ENCODE measurements at places on chromosomes 3 and 15.

GRCh38 chr15:88491158-88491557 lies 23.6 kb downstream of the MRPS11 start:
- DNase-seq: no peak

GRCh38 chr3:172582712-172583111 lies 59.5 kb upstream of the TNFSF10 start:
- no peak for DNase-seq

GRCh38 chr15:60526127-60526616 lies 47.2 kb upstream of the ICE2 start:
- DNase-seq: no peak

GRCh38 chr15:31393444-31394091 lies 66.9 kb downstream of the KLF13 start:
- DNase-seq: no peak

DNA sequence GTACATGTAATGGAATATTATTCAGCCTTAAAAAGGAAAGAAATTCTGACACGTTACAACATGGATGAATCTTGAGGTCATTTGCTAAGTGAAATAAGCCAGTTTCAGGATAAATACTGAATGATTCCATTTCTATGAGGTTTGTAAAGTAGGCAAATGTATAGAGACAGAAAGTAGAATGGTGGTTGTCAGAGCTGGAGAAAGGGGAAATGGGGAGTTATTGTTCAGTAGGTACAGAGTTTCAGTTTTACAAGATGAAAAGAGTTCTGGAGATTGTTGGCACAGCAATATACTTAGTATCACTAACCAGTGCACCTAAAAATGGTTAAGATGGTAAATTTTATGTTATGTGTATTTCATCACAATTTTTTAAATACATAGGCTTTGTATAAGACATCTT lies 60.6 kb downstream of the USP8 start:
- no peak for DNase-seq

DNA sequence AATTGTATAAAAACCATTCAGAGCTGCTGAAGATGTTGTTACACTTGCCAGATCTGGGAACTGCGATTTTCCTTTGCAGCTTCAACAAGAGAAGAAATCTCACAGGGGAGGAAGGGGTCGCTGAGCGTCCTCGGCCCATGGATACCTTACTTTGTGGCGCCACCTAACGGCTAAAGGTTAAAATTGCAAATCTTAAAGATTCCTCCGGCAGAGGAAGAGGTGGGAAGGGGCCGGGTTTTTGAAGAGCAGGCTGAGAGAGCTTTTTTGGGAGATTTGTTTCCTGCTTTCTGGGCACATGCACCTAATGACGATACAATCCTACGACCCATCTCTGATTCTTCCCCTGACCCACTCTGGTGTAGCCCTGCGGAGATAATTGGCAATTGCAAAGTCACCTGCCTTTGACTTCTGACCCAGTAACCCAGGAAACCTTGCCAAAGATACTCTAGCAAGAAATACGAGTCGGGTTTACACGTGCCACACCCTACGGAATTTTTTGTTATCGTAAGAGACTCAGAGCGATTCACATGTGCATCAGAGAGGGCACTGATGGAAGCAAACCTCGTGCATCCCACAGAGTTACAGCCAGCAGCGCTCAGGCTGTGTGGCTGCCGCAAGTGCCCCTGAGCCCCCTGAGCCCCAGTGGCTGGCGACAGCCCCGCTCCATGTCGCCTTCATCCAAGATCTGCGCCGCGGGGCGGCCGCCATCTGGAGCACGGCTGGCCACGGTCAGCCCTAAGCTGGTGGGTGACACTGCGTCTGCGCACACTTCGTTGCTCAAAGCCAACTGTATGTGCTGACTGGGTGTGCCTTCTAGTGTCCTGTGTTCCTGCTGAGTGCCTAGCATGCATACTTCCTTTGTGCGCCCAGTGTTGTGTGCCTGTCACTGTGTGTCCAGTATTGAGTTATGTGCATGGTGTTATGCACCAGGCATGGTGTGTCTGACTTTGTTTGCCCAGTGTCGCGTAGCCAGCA lies 55.2 kb upstream of the CHRNA7 start:
- no peak for DNase-seq

GRCh38 chr3:20104167-20104661 lies 64.0 kb downstream of the KAT2B start:
- no peak for DNase-seq

- no peak for DNase-seq
These were observed 84.9 kb downstream of the TRIM42 start for GRCh38 chr3:140762746-140763145.

DNA sequence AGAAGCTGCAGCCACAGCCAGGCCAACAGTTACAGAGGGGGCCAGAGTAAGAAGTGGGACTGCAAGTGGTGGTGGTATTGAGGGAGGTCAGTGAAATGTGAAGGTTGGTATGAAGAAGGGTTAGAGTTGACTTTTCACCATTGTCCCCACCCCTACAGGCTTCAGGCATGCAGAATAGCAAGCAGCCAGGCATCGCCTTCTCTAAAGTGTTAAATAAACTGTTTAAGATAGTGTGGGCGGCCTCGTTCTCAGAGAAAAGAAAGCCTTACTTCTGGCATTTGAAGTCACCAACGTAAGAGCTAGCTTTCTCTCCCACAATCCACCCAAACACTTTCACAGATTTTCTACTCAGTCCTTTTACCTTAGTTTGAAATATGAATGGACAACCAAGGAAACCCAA lies 230.0 kb upstream of the CTDSPL start:
- no peak for DNase-seq

GRCh38 chr3:49554633-49555265 lies 472 bp downstream of the BSN start:
- DNase-seq: peak; percentile 51

GRCh38 chr15:43125100-43125661 lies 8.2 kb upstream of the TMEM62 start:
- DNase-seq: no peak

- no peak for DNase-seq
These were observed 49.5 kb downstream of the CMC1 start for GRCh38 chr3:28290863-28291300.

DNA sequence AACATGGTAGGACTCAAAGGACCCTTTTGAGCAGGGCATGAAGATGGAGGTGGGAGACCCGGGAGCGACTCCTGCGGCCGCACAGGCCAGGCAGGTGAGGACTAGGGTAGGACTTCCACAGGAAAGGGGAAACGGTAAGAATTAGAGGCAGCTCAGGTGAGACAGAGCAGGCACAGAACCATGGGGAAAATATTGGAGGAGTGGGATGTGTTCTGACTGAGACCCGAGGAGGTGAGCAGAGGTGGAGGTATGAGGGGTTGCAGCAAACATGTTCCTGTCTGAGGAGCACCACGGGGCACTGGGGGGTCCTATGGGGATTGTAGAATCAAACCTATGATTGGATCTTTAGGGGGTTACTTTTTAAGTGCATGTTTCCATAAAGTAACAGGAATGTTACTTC lies 1.4 kb upstream of the ISG20 start:
- no peak for DNase-seq

GRCh38 chr3:151145713-151146070 lies 57.3 kb downstream of the GPR171 start:
- DNase-seq: no peak

- DNase-seq: no peak
These were observed 666 bp upstream of the FAM219B start for GRCh38 chr15:74907163-74907870.

DNA sequence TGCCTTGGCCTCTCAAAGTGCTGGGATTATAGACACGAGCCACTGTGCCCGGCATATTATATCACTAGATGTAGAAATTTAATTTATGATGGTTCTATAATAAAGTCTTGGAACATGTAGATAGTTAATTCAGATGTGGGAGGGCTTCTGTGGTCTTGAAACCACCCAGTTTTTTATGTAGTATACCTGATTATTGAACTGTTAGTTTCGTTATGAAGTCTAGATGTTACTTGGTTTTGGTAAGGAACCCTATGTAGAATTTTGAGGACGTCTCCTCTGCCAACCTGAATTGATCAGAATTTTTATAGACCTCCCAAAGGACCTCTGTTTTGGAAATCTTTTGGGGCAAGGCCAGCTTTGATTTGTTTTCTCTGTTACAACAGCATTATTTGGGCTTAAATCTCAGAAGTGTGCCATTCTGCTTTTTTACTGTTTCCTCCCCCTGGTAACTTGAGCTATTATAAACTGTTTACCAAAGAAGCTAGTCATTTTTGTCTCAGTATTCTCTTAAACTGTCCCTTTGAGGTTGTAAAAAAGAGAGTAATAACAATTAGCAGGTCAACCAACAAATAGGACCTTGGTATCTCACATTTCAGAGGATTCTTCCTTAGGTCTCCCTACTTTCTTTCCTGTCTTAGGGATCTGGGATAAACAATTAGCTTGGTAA lies 20.8 kb downstream of the AKAP13 start:
- DNase-seq: no peak

DNA sequence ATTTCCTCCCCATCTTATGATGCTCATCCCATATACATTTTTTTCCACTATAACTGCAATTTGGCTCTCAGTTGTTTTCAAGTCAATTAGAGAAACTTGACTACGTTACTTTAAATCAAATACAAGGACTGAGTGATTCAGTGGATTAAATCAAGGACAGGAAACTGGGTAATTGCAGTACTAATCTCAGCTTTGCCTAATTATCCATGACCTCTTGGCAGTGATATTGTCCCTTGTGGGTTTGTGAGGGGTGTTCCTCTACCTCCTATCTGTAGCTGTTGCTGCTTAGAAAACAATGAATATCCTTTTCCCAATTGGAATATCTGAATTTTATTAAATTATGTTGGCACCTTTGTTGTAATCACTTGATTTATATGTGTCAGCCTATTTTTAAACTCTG lies 79.4 kb downstream of the ZPLD1 start:
- no peak for DNase-seq

GRCh38 chr3:156513619-156514018 lies 41.3 kb downstream of the SSR3 start:
- no peak for DNase-seq

DNA sequence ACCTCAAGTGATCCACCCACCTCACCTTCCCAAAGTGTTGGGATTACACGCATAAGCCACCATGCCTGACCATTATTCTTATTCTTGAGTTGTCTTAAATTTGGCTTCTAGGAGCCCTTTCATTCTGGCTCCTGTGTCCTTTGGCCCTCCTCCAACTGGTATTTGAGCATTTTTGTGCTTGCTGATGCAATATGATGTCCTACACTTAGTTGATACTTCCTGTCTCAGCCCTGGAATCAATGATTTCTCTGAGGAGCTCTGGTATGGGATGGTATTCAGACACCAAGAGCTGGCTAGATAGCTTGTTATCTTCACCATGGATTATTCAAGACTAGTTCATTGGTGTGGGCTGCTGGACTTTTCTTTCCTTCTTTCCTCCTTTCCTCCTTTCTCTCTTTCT lies 25.4 kb downstream of the ZNF621 start:
- no peak for DNase-seq

GRCh38 chr3:191566469-191566868 lies 105.5 kb downstream of the PYDC2 start:
- no peak for DNase-seq

- no peak for DNase-seq
These were observed 1.1 kb upstream of the PPARG start for GRCh38 chr3:12287727-12288181.

DNA sequence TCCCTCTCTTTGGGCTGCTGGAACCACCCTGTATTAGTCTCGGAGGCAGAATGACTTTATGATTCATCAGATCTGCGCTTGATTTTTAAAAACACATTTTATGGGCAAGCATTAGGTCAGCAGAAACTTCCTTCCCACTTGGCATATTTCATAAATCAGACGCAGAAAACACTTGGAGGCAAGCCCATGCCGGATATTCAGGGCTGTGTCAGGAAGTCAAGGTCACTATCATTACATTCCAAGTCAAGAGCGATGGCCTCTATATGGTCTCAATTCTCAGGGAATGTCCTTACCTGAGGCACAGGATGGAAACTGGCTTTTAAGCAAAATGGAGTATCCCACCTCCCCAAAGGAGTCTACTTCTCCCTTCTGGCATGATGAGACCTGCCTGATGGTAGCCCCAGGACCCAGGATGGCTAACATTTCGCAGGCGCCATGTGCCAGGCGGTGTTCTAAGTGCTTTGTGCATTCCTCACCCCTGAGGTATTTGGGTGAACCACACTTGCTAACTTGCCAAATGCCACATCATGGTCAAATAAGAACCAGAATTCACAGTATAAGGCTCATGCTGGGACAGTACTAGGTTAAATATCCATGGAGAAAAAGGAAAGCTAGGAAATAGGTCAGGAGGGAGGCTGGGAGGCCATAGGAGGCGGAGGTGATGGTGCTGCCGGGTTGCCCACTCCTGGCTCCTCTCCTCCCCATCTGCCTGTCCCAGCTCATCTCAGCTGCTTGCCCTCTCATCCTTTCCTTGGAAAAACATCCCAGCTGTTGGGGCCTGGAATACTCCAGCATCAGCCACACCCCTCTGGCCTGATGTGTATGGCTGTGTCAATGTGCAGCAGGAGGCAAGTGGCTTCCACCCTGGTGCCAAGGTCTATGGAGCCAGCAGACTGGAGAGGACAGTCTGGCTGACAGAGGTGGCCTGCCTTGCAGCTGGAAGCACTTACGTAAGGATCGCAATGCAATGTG lies 18.8 kb downstream of the BCL2L10 start:
- no peak for DNase-seq

- no peak for DNase-seq
These were observed 117.9 kb downstream of the MITF start for GRCh38 chr3:69856965-69857705.

DNA sequence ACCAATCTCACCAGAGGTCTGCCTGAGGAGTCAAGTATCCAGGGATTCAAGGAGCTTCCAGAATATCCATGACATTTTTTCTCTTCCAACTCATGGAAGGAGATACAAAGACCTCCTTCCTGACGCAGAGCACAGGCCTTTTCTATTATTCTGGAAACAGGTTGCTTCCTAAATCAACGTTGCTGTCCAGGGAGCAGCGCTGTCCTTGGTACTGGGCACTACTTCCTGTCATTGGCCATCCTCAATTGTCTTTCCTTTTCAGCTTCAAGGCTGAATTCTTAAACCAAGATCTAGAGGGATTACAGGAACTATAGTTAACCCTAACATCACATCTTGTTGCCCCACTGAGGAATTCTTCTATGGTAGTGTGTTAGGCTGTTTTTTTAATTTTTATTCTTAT lies 50.4 kb upstream of the TBC1D21 start:
- DNase-seq: no peak

- no peak for DNase-seq
These were observed 54.1 kb upstream of the TIPARP start for GRCh38 chr3:156620260-156620659.

GRCh38 chr15:76999996-77000395 lies 5.1 kb downstream of the PSTPIP1 start:
- DNase-seq: no peak

- no peak for DNase-seq
These were observed 664.2 kb upstream of the CFAP20DC start for GRCh38 chr3:59714066-59714465.

GRCh38 chr3:73379465-73379864 lies 245.3 kb downstream of the PDZRN3 start:
- no peak for DNase-seq

DNA sequence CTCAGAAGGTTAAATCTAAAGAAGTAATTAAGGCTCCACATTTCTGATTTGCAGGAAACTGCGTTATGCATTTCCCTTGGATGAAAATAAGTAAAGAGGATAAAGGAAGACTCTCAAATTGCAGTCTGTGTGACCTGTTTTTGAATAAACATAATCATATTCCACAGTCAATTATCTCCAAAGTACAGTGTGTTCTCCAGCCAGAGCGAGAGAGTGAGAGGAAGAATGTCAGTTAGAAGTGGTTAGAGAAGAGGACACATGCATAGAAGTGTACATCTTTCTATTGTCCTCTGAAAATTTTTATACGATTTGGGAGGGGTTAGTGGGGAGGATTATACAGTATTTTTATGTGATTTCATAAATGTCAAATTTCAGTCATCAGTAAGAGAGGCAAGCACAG lies 487.1 kb downstream of the LPP start:
- DNase-seq: no peak

GRCh38 chr15:100106732-100107131 lies 235.0 kb downstream of the ADAMTS17 start:
- no peak for DNase-seq

All from activated naive CD4-positive, alpha-beta T cell (primary cell).